Nucleus accumbens (tissue), 56 donors: ENCODE measurements at places on chromosomes 6 and 20.

GRCh38 chr6:30260036-30260504, 46.9 kb upstream of the TRIM26 start:
- no peak for DNase-seq

DNA sequence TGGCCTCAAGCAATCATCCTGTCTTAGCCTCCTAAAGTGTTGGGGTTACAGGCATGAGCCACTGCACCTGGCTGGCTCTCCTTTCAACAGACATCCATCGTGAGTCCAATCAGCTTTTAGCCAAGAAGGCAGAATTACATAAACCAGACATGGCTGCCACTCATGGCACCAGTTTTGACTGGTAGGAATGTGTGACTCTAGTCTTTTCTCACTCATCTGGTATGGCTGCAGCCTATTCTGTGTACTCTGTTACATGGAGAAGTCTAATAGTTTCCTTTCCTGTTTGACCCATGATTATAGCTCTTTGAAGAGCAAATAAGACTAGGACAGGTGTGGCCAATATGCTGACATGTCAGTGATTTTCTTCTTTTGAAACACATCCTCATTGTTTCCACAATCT, 27.0 kb upstream of the RNF144B start:
- DNase-seq = no peak

DNA sequence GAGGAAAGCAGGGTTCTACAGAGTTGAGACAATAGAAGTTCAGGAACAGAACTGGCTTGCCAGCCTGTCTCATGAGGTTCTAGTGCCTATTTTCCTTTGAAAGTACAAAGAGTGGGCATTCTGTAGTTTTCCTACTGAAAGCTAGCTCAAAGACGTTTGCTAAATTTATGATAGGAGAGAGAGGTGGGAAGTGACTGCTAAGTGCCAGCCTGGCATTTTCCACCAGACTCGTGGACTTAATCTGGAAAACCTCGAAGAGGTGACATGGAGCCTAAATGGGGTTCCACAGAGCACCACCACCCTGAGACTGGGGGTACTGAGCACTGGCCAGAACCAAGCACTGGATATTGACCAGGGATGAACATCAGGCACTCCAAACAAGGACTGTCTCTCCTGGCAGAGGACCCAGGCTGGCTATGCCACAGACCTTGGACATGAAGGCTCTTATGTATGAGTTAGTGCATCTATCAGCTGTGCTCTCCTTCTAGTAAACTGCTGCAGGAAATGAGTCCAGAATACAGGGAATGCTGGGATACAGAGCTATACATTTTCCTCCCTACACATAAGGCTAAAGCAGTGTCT, 7.1 kb downstream of the PEX6 start:
- no peak for DNase-seq

DNA sequence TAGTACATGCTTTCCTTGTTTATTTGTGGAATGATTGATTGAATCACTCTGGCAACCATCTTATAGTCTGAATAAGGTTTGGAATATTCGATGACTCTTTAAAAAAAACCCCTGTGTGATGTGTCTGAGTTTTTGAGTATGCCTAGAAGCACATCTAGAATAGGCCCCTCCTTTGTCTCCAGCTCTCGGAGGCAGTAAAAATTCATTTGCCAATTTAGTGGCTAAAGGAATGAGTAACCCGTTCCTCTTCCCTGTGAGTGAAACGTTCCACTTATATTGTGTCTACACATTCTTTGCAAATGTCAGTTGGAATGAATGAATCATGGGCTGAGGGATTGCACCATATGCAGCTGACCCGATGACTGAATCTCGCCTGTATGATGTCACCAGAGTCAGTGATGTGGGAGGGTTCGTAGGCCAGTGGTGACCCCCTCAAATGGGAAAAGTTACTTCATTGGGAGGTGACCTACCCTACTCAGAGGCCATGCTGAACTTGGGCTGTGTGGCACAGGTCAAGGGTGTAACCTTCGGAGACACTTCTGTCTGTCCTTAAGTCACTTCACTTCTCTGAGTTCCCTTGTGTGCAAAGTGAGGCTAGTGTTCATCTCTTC, 21.6 kb downstream of the MOCS3 start:
- DNase-seq = no peak

- DNase-seq = peak; percentile 76
Observed at GRCh38 chr6:166556863-166557322, 29.6 kb downstream of the RAMACL start.

DNA sequence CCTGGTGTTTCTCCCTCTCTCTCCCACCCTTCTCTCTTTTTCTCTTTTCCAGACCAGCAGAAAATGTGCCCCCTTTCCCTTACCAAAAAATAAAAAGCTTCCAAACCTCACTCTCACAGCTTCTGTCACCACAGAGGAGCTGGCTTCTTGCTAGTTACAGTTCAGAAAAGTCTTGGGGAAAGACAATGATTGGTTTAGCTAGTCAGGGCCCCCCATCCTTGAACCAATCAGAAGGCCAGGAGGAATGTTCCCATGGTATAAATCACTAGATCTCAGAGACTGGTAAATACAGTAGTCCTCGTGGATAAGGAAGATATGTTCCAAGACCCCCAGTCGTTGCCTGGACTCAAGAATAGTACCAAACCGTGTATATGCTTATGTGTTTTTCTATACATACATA, 231.1 kb upstream of the TAB2 start:
- DNase-seq = no peak

GRCh38 chr6:74115674-74116073, 419.7 kb downstream of the CD109 start:
- DNase-seq = no peak

DNA sequence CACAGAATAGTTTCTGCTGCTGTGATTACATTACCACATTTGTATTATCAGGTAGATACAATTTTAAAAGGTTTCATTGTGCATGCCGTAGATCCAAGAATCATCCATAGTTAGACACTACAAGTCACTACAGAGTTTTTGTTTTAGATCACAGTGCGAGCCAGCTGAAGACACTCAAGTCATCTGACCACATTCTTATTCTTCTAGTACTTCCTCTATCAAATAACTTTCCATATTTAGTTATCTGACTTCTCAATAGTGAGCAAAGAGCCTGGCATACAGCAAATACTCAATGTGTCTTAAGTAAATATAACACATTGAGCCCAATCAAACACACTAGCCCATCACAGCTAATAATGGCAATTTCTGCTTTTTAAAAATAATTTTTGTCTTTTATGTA, 195.4 kb downstream of the ASCC3 start:
- DNase-seq = no peak

- DNase-seq = no peak
Observed at GRCh38 chr20:11432407-11432806, 485.3 kb upstream of the BTBD3 start.

GRCh38 chr20:15889061-15889460, 684.2 kb downstream of the KIF16B start:
- no peak for DNase-seq

DNA sequence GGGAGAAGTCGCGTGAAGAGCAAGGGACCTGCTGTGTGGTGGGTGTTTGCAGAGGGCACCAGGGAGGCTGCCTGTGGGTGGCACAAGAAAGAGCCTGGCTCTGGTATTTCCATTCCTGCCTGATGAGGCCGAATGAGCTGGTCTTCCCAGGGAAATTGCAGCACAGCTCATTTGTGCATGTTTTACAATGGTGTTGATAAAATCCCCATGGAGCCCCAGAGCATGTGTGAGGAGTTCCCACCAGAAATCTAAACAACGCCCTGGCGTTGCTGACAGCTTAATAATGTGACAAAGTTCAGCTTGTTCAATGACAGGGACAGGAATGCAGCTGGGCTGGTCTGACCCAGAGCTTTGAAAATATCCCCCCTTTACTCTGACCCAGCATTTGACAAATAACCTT, 135.5 kb downstream of the CLIC5 start:
- DNase-seq = no peak

DNA sequence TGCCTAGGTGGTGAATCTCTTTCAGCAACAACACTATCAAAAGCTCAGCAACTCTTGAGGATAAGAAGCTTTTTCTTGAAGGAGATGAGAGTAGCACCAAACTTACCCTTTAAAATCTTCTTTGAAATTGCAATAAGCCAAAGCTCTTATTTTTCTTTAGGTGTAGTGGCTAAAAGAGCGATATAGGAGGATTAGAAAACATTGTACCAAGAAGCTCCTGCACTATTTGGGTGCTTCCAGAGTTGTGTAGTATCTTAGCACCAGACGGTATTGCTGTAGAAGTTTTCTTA, 1.2 kb downstream of the FUT9 start:
- DNase-seq = no peak

GRCh38 chr20:6075428-6076219, 21.8 kb upstream of the LRRN4 start:
- DNase-seq = peak; percentile 8

GRCh38 chr6:1322696-1323219, 10.9 kb downstream of the FOXQ1 start:
- no peak for DNase-seq

GRCh38 chr20:10972219-10972860, 298.5 kb upstream of the JAG1 start:
- DNase-seq = no peak

DNA sequence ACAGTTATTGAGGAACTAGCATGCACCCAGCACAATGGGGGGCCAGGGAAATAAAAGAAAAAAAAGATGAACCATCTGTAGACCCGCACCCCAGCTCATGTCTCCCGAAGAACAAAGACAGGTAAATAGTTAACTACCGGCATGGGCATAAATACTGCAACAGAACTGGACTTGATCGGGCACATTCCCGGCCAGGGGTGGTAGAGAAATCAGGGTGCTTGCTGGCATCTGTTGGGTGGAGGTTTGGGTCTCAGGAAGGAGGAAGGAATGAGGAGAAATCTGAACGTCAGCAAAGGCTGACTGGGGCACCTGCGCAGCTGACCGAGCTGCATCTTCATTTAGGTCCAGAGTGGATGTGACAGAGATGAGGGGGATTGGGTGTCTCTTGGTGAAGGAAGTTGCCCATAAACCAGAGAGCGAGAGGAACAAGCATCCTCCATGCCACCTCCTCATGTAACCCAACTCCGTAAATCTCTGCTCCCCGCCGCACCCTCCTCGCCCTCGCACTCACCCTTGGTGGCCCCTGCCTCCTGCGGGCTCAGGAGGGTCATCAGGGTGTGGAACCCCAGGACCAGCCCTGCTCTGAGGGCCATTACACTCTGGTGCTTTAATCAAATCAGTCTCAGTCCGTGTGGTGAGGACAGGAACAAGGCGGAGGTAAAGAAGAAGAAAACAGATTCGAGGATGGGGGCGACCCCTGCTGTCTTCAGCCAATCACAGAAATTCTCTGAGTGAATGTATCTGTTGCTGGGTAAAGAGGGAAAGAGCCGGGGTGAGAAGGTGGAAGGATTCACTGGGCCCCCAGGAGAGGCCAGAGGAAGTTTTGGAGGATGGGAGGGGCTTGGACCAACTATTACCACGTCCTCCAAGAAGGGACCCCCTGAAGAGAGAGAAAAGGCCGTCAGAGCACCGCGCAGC, at the start of gene HLA-DOA:
HLA-DOA (minus strand) TSS at position 648 of the 918 bp plus-strand sequence.
- DNase-seq = no peak

- no peak for DNase-seq
Observed at GRCh38 chr6:19599796-19600464, 237.2 kb upstream of the ID4 start.

DNA sequence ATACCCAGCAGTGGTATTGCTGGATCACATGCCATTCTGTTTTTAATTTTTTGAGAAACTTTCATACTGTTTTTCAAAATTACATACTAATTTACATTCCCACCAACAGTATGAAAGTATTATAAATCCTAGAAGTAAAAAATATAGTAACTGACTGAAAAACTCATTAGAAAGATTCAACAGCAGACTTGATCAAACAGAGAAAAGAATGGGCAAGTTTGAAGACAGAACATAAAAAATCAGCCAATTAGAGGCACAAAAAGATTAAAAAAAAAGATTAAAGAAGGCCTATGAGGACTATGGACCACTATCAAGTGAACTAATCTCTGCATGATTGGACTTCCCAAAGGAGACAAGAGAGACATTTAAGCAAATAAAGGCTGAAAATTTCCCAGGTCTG, 144.0 kb upstream of the GRIK2 start:
- no peak for DNase-seq

GRCh38 chr6:152089992-152090391, 282.5 kb downstream of the ESR1 start:
- DNase-seq = no peak

DNA sequence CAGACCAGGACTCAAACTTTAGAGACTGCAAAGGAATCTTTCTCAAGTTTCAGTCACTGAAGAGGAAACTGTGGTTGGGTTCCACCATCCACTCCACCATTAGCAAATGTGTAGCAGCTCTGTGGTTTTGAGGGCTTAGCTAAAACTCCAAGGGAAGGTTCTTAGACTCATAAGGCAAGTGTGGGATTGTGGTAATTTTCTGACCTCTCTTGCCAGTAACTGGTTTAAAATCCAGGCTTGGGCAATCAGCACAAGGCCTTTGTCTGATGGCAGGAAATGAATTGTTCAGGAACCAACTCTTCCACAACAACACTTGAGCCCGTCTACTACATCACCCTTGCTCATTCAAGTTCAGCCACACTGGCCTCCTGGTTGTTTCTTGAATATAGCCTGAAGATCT, 68.6 kb upstream of the FBXL4 start:
- DNase-seq = no peak

DNA sequence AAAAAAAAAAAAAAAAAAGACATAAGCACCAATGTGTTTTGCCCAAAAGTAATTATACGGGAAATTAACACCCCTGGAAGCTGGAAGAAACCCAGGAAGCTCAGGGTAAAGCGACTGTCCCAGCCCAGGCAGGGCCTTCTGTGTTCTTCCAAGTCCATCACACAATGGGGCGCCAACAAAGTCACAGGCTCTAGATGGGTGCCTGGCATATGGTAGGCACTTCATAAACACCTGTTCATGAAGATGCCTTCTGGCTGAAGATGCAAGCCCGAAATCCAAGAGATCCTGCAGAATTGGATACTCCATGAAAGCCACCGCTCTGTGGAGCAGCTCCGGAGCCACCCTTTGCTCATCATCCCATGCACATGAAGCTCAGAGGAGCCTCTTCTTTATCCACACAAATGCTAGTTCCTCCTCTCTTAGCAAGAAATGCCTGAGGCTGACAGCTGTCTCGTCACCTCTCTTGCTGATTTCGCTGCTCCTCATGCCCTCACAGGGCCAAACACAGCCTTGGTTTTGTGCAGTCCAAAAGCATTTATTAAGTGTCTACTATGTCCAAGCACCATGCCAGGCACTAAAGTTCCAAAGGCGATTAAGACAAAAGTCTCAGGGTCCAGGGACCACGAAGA, 76.6 kb downstream of the TRERF1 start:
- DNase-seq = no peak

GRCh38 chr20:63132131-63132714, 83.7 kb downstream of the YTHDF1 start:
- no peak for DNase-seq

- no peak for DNase-seq
Observed at GRCh38 chr6:119284861-119285521, 64.6 kb downstream of the MAN1A1 start.

DNA sequence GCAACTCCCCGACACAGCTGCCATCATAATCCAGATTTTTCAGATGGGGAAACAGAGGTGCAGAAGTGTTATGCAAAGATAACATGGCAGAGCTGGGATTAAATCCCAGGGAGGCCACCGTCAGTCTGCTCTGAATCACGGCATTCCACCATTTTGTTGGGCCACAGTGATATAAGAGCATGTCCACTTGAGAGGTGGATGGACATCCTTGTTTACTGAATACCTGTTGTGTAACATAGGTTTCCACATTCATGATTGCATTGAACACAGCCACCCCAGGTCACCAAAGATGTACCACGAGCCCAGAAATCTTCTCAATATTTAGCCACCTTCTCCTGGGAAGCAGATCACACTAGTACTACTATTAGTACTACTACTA, 191.5 kb downstream of the LRFN2 start:
- DNase-seq = no peak

GRCh38 chr6:38354905-38355304, 284.8 kb downstream of the BTBD9 start:
- DNase-seq = no peak
